Effector CD4-positive, alpha-beta T cell (primary cell): ENCODE measurements at places on chromosomes 6 and 20.

GRCh38 chr20:24880356-24880755, 68.7 kb upstream of the CST7 start:
- DNase-seq = no peak

GRCh38 chr6:113246186-113246585, 611.0 kb upstream of the MARCKS start:
- DNase-seq = no peak

GRCh38 chr6:6816716-6817115, 228.2 kb downstream of the LY86 start:
- no peak for DNase-seq

- no peak for DNase-seq
These were observed 36.8 kb downstream of the PTCHD4 start for GRCh38 chr6:48073976-48074767.

- DNase-seq = no peak
These were observed 57.7 kb downstream of the TMEM242 start for GRCh38 chr6:157265635-157266034.

DNA sequence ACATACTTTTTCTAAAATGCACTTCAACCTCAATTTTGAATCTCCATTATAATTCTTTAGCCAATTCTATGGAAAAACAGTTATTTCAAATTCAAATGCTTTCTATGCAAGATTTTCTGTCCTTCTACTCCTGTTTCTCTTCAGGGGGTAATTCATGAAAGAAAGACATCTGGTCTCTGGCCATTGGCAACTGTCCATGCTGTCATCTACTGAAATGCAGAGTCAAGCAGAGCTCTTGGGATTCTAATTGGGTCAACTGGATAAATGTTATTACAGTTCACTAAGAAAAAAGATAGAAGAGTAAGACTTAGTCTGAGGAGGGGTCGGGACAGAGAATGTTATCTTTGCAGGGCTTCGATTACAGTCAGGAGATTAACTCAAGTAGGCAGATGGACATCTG, 22.0 kb upstream of the BMP5 start:
- DNase-seq = no peak

GRCh38 chr6:29216528-29216927, 45.8 kb downstream of the OR2J2 start:
- no peak for DNase-seq

GRCh38 chr6:135440087-135440792, 57.3 kb downstream of the AHI1 start:
- no peak for DNase-seq

DNA sequence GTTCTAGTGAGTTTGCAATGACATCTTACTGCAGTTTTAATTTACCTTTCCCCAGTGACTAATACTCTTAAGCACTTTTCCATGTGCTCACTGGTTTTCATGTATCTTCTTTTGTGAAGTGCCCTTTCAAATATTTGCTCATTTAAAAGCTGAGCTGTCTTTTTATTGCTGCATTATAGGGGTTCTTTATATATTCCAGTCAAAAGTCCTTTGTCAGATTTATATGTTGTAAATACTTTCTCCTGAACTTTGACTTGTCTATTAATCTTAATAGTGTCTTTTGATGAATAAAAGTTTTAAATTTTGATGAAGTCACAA, 50.2 kb upstream of the ELOVL5 start:
- no peak for DNase-seq

DNA sequence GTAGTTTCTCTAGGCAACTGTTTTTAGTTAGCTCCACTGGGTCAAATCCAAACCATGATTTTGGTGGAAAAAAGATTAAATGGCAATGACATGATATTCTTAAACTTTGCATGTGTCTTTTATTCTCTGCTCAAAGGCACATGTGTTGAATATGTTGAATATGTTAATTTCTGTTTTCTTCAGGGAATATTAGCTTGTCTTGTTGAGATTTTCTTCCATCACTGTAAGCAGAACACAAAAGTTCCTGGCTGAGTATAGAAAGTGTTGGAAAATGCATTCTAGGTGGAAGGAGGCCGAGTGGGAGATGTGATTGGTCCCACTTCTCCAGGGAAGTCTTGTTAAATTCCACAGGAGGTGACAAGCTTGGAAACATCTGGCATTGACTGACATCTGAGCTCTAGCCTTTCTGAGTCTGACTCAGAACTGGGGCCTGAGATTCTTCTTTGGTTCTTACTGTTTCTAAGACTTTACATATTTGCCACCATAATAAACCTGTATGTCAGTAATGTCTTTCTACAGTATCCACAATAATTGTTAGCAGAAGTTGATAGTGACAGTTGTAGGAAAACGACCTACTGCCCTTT, 81.1 kb downstream of the LAMA4 start:
- no peak for DNase-seq

DNA sequence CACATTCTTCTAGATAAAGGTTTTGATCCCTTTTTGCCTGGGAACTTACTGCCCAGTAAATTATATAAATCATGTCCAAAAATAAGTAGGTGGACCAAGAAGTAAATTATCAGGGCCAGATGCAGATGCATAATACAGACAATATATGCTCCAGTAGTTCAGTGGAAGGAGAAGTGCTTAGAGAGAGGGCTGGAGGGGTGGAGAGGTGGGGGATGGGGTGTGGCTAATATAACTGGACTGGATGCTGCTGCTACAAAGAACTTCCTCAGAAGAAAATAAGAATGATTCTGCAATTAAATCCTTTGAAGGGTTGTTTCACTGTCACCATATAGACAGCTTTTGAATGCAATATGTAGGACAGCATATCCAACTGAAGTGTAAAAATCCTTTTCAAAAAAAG, 14.8 kb upstream of the TFAP2D start:
- no peak for DNase-seq

DNA sequence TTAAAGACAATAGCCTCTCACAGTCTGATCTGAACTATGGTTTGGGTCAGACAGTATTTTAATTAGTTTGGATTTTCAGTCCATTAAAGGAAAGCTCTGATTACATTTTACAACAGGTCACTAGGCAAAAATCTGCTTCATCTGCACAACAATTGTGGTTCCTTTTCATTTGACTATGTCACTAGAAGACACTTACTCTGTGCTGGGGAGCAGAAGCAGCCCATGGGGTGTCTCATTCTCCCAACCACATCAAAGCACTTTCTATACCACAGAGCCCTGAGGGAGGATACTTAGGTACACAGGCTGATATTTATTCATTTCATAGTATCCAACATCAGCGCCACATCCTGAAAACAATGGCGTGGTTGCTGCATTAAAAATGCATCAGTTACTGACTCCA, 36.6 kb upstream of the HDAC2 start:
- no peak for DNase-seq

- DNase-seq = no peak
These were observed 15.1 kb upstream of the BAK1 start for GRCh38 chr6:33595001-33595846.

GRCh38 chr6:122042960-122043735, 356.3 kb upstream of the HSF2 start:
- DNase-seq = no peak

DNA sequence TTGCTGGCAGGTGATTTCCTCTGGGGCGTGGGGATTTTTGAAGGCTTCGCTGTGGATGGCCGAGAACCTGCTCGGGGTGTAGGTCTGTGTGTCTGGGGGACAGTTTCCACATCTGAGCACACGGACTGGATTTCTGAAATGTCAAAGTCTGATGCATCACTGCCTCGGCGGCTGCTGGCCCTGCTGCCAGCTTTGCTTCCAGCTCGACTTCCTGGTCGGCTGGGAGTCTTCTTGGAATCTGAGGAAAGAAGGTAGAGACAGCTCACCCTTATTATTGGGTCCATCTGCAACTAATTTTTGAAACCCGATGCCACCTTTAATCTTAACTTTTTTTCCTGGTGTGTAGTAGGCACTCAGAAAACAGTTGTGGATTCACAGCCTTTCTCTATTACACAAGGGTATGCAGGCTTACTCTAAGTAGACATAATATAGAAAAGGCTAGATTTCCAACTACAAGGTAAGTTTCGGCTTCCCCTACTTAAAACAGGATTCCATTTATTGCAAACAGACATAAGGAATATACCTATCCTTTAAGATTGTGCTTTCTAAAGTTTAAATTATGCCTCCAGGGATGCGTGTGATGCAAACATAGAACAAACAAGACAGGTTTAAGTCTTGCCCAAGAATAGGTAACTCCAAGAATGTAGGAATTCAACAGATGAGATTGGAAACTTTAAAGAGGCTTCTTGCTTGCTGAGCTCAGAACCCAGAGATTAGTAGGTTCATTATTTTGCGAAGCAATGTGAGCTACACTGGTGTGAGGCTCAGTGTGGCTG, 183.5 kb downstream of the DST start:
- DNase-seq = no peak

GRCh38 chr20:61052776-61053442, 199.2 kb upstream of the CDH4 start:
- no peak for DNase-seq

DNA sequence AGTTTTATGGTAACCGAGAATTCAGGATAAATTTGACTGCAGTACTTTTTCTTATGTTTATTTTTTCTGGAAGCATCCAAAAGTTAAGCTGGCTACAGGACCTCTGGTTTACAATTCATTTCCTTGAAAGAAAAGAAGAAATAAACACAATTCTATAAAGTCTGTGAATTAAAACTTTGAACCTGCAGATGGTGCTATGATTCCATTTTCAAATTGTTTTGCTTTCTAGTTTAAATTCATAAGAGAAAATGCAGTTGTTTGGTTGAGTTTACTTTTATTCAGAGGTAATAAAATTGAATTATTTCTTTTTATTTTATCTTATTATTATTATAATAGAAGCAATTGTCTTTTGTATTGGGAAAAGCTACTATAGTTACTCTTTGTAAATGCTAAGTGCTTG, 1.8 kb upstream of the VIP start:
- DNase-seq = no peak

GRCh38 chr6:37190159-37190535, 20.2 kb downstream of the PIM1 start:
- DNase-seq = no peak

DNA sequence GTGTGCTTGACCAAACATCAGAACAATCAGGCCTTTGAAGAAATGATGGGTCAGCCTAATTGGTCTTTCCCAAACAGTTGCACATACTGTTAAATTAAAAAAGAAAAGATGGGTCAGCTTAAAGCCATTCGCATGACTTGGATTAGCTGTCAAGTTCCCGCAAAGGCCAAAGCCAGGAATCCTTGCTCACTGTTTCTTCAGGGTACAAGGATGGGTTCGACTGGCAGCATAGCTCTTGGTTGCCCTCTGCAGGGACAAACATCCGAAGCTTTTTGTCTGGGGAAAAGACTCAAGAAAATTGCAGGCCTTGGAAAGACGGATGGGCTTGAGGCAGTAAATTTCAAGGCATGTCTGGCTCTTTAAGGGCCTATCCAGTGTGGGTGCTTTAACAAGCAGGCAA, 168.0 kb downstream of the HDGFL1 start:
- no peak for DNase-seq

GRCh38 chr6:166308033-166308768, at the start of gene PRR18:
Gene PRR18, minus strand, starts transcription at chr6:166308392. Its CDS starts 250 bp downstream, at chr6:166308142.
- no peak for DNase-seq

DNA sequence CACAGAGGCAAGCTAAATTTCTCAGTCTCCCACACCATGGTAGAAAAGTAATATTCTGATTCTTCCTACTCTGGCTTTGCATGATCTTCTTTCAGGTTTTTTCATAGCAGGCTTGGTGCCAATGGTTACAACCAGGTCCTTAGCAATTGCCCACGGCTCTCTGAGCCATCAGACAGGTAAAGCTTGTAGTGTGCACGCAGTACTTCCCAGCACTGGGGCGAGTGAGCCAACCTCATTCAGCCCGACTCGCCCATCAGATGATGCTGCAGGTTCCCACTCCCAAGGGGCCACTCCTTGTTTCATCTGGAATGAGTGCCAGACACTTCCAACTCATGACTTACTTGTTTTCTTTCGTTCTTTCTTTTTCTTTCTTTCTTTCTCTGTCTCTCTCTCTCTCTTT, 78.3 kb downstream of the PERP start:
- DNase-seq = no peak

- no peak for DNase-seq
These were observed 61.6 kb downstream of the PREX1 start for GRCh38 chr20:48766205-48766604.

- no peak for DNase-seq
These were observed 455.0 kb upstream of the SOX4 start for GRCh38 chr6:21138336-21139069.

- DNase-seq = no peak
These were observed 71.7 kb upstream of the TRAF3IP2 start for GRCh38 chr6:111677249-111677990.

DNA sequence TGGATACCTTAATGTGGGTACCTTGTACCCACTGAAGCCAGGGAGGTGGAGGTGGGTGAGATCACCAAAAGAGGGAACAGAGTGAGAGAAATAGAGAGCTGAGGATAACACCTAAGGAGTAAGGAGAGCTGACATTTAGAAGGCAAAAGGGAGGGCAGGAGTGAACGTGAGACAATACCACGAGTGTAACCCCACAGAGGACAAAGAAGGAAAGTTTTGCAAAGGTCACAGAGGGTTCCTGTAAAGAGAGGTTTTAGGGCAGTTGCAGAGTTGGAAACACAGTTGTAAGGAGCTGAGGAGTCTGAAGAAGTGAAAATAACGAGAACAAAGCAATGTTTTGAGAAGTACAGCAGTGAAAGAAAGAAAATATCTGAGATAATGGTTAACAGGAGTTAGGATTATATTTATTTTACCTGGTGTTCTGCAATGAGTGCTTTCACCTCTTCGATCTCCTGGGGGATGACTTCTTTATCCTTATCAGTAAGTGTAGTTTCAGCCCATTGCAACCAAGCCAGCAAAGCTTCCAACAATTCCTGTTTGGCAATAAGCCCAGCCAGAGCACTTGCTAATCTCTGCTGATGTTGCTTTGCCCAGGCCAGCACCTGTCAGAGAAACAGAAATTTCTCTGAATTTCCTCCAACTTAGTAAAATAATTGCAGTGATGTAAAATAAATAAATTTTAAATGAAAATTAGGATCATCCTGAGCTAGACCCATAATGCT, 166.8 kb downstream of the DST start:
- no peak for DNase-seq

DNA sequence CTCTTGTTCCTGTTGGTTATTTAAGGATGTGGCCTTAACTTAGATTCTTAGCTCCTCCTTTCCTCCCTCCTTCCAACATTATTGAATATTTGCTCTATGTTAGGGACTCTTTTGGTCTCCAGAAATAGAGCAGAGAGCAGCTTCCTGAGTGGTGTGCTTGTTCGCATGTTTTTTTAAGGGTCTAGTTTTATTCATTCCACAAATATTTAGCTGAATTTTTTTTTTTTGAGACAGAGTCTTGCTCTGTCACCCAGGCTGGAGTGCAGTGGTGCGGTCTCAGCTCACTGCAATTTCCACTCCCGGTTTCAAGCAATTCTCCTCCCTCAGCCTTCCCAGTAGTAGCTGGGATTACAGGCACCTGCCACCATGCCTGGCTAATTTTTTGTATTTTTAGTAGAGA, 169.2 kb downstream of the ZFAND3 start:
- DNase-seq = no peak

DNA sequence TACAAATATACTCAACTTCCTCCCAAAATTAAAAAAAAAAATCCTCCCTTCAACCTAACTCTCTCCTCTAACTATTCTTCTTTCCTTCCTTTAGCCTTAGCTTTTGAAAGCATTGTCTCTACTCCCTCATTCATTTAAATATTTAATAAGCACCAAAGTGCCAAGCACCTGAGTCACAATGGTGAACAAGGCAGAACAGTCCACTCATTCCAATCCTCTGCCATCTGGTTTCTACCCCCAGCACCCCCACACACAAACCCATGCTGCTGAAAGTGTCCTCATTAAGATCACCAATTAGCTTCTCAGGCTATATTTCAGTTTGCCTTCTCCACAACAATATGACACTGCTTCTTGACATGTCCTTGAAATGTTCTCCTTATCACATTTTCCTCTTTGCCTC, 76.3 kb downstream of the DTNBP1 start:
- DNase-seq = no peak
